ENCODE measurements at places on chromosomes 16 and 17. TPM values are rescaled to one million over a fixed set of nuclear protein-coding genes. Genes with fewer than 3 reads are reported as not detected.

Gene CHST5
- not detected for total RNA-seq

Gene AOC3
- total RNA-seq, result 235 TPM

Gene SLC6A2
- total RNA-seq, result not detected

Gene TEX19
- not detected for total RNA-seq

Gene ADGRG1
- 66.9 TPM for total RNA-seq

Gene TP53TG3F
- not detected for total RNA-seq

Gene SNX20
- 9.2 TPM for total RNA-seq

Gene CNTNAP4
- total RNA-seq, result not detected

Gene TCF25
- total RNA-seq, result 162 TPM

Gene ADAP2
- total RNA-seq, result 19.8 TPM

Gene CYBA
- total RNA-seq, result 257 TPM

Gene SAMD14
- 21.5 TPM for total RNA-seq

Gene CCDC200
- not detected for total RNA-seq

DNA sequence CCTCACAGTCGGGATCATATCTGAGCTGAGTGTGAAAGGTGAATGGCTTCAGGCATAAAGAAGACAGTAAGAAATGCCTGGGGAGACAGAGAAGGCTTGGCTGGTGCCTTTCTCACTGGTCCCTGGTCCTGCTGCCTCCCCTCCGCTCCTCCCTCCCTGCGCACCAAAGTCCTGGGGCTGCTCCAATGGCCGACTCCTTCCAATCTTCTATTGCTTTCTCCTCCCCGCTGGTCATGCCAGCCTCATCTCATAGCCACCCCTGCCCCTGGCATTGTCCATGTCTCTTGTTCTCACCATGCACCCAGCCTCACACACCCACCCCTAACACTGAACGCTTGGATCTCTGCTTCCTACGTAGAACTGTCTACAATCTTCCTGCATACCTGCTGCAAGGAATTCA is 18.0 kb downstream of the TLE7 start:
- DNase-seq, result peak; percentile 10

GRCh38 chr16:13471036-13471435 is 448.9 kb upstream of the ERCC4 start:
- no peak for DNase-seq

- peak; percentile 70 for DNase-seq
Measured at GRCh38 chr17:2854143-2855055, 58.2 kb downstream of the RAP1GAP2 start.

DNA sequence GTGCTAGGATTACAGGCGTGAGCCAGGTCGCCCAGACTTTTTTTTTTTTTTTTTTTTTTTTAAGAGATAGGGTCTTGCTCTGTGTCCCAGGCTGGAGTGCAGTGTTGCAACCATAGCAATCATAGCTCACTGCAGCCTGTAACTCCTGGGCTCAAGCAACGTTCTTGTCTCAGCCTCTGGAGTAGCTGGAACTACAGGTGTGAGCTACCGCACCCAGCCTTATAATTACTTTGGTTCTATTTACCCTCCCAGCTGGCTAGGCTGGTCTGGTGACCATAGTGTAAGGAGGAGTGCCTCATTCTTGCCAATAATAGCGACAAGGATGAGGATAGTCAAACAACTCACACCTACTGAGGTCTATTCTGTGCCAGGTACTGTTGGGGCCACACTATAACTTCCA is 39.6 kb upstream of the USP7 start:
- no peak for DNase-seq

GRCh38 chr16:2206780-2207433 is 1.7 kb downstream of the MLST8 start:
- no peak for DNase-seq

DNA sequence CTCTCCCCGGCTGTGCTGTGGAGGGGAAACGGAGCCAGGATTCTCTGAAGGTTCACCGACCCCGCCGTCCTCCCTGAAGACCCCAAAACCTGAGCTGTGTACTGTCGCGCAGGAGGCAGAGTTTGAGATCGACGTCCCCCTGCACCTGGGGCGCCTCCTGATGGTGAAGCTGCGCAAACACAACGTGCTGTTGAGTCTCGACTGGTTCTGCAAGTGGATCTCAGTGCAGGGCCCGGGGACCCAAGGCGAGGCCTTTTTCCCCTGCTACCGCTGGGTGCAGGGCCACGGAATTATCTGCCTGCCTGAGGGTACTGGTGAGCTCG is 62.6 kb upstream of the TEKT1 start:
- no peak for DNase-seq

DNA sequence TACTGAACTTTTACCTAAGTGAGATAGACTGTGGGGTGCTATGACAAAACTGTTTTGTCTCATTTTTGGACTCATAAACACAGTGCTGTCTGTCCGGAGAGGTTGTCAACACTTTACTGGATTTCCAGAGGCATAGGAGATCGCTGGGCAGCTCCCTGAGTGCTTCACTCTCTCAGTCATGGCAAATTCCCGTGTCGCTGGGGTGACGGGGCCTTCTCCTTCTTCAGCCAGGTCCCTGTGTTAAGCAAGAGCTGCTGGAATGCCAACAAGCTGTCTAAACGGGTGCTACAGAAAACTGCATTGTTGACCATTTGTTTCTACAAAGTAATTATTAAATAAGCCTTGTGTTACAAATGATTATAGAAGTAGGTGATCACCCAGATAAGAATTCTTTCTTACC is 141.6 kb downstream of the DNAH9 start:
- no peak for DNase-seq

DNA sequence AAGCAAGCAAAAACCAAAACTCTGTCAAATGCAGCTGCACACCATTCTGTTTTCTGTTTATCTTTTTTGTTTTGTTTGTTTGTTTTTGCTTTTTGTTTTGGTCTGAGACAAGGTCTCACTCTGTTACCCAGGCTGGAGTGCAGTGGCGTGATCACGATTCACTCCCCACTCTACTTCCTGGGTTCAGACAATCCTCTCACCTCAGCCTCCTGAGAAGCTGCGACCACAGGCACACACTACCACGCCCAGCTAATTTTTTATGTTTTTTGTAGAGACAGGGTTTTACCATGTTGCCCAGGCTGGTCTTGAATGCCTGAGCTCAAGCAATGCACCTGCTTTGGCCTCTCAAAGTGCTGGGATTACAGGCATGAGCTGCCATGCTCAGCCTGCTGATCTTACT is 19.3 kb upstream of the SLFN13 start:
- DNase-seq, result no peak

DNA sequence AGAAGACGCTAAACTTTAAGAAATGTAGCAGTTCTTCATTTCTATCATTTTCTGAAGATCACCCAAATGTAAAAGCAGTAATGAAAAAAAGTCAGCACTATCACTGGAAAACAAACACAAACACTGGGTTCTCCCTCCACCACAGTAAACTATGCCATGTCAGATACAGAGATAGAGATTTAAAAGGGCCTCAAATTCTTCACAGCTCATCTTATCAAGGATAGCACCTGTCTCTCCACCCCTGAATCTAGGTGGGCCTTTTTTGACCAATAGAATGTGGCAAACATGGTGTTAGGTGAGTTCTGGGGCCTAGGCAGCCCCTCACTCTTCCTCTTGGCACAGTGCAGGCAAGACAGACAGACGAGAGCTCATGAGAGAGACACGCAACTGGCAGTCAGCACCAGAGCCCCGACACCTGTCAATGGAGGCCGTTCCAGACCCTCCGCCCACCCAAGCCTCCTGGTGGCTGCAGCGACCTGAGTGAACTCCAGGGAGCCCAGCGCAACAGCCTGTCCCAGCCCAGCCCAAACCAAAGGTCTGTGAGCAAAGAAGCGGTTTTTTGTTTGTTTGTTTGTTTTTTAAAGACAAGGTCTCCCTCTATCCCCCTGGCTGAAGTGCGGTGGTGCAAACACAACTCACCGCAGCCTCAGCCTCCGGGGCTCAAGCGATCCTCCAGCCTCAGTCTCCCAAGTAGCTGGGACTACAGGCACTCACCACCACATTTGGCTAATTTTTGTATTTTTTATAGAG is 79.8 kb downstream of the TBC1D16 start:
- DNase-seq, result peak; percentile 56

DNA sequence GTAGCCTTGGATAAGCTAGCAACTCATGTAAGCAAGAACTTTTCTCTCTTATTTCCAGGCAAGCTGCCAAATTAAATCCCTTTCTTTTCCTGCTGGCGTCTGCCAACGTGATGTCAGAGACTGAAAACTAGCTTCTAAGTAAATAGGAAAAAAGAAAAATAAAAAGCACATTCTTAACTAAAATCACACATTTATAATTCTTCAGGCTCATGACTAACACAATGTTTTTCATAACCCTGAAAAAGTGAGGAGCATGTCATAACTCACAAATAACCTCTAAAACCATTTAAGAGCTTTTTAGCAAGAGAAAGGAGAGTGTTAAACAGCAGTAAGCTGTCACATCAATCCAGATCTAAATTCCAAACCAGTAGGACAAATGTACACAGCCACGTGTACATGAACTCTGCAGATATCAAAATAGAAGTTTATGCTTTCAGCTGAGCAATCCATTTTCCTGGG is 110.0 kb downstream of the N4BP1 start:
- no peak for DNase-seq

DNA sequence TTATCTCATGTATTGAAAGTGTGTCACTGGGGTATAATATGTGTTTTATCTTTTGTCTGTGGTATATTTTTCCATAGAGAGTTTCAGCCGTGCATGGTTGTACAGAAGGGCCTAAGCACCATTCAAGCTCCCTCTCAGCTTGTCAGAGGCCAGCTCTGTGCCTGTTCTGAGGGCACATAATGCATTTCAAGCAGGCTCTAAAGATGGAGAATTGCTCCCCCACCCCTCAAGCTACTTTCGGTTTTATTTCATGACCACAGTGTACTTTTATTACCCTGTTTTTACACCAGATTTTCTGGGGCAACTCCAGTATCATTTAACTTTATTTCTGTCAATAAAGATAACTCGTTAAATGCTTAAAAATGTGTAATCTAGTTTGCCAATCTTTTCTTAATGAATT is 131.7 kb downstream of the SHISA6 start:
- DNase-seq, result no peak

DNA sequence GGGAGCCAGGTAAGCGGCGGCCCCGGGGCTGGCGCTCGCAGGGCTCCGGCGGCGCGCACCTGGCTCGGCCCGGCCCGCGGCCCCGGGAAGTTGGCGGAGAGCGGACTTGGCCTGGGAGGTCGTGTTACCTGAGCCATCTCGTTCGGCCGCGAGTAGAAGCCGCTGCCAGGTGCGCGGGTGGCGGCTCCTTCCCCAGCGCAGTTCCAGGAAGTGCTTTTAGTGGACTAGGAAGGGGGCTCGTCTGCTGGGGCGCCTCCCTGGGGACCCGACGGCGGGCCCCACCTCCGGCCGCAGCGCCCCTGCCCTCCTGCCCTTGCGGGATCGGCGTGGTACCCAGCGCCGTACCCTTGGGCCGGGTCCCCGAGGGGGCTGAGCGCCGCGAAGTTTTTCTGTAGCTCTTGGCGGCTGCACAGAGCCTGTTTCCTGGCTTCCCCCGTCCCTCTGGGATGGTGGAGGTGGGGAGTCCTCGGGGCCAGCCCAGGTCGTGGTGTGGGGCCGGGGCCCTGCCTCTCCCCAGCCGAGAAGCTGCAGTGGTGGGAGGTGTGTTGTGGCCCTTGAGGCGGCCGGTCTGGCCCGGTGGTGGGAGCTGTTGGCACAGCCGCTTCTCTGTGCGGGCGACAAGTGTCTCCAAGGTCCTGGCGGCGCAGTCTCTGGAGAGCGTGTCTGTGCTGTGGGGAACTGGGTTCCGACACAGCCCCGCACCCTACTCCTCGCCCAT is 96.9 kb downstream of the RAB11FIP4 start:
- peak; percentile 83 for DNase-seq

GRCh38 chr16:47966325-47966724 is 189.5 kb downstream of the ABCC12 start:
- DNase-seq, result no peak

- no peak for DNase-seq
Measured at GRCh38 chr16:78985716-78986605, 614.6 kb downstream of the MAF start.

- DNase-seq, result no peak
Measured at GRCh38 chr17:3808701-3809100, 7.7 kb upstream of the ITGAE start.

DNA sequence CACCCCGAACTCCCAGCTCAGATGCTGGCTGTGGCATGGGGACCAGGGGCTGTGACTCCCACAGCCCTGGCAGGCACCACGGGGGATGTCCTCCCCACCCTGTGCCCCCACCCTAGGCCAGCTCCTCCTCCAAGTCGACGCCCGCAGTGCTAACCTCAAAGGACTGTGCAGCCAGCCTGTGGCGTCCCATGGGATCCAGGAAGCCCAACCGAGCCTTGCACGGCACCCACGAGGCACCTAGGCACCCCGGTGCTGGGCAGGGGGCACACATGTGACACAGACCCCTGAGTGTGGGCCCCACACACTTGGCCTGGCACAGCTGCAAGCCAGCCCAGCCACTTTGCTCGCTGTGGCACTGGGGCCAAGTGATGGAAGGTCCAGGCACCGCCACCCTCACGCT is 3.9 kb downstream of the GCGR start:
- DNase-seq, result no peak

- DNase-seq, result no peak
Measured at GRCh38 chr17:63931981-63932561, at the start of gene CD79B. CD79B (minus strand) TSS chr17:63932331; CDS start chr17:63932261, 70 bp downstream.

DNA sequence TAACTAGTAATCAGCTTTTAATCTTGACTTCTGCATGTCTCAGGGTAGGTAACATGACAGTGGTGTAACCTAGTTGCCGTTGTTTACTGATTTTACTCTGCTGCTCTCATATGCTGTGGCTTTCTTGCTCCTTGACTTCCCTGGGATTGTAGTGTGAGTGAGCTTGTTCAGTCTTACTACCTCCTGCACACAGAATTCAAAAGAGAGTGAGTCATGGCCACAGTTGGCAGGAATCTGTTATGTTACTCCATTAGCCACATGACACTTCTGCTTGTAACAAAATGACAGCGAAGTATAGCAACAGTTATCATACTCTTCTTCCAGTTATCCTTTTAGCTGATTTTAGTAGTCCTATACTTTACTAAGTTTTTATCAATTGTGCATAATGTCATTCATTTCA is 18.8 kb downstream of the TNRC6A start:
- no peak for DNase-seq

GRCh38 chr16:24906901-24907300 is 61.1 kb downstream of the SLC5A11 start:
- DNase-seq, result no peak

DNA sequence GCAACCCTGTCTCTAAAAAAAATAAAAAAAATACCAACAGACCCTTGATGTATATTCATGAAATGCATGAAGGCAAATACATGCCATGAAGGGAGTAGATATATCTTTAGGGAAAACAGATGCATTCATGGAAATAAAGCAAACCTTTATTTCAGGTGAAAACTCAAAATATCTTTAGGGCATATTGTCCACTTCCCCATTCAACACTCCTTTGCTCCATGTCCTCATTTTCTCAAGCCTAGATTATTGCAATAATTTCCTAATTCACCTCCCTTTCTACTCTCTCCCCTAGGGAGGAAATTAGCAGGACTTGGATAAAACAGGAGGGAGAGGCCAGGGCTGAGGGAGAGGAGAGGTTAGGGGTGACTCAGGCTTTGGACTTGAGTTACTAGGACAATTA is 5.7 kb upstream of the VPS25 start:
- no peak for DNase-seq

- DNase-seq, result peak; percentile 92
Measured at GRCh38 chr16:74998481-74999218, at the start of gene ZNRF1. ZNRF1 (plus strand) TSS chr16:74999024; CDS start chr16:74999672, 648 bp downstream.
